Right lobe of liver (tissue), 6 donors: ENCODE measurements at places on chromosomes 13 and 19. TPM values are rescaled to one million over a fixed set of nuclear protein-coding genes. Genes with fewer than 3 reads are reported as not detected.

- no peaks in the 10 kb centered on the region for H3K4me1 ChIP-seq
- H3K27me3 ChIP-seq = no peaks in the 10 kb centered on the region
- H3K27ac ChIP-seq = no peak overlapping the region
- DNase-seq = no peak
These were observed 203.1 kb upstream of the TRPC4 start for GRCh38 chr13:38072696-38073095.

GRCh38 chr13:57640607-57641006 lies 9.1 kb downstream of the PCDH17 start:
- H3K4me3 ChIP-seq = no peak overlapping the region
- no peaks in the 10 kb centered on the region for H3K27me3 ChIP-seq
- DNase-seq = no peak

GRCh38 chr13:42926555-42926954 lies 65.5 kb downstream of the EPSTI1 start:
- H3K27me3 ChIP-seq = no peaks in the 10 kb centered on the region
- H3K36me3 ChIP-seq = no peaks in the 10 kb centered on the region
- H3K4me1 ChIP-seq = no peaks in the 10 kb centered on the region
- no peak overlapping the region for H3K27ac ChIP-seq
- no peak for DNase-seq

- no peak for DNase-seq
- no peak overlapping the region for H3K27ac ChIP-seq
- H3K4me3 ChIP-seq = no peak overlapping the region
- H3K36me3 ChIP-seq = no peaks in the 10 kb centered on the region
- peaks cover 19% of the 10 kb centered on the region for H3K4me1 ChIP-seq
These were observed 215.7 kb downstream of the TEX29 start for GRCh38 chr13:111536075-111536642.

GRCh38 chr19:2856457-2857050 lies 10.6 kb upstream of the ZNF556 start:
- DNase-seq = no peak
- no peaks in the 10 kb centered on the region for H3K4me1 ChIP-seq
- H3K27ac ChIP-seq = no peak overlapping the region
- H3K27me3 ChIP-seq = no peaks in the 10 kb centered on the region

GRCh38 chr13:108775597-108775996 lies 146.2 kb downstream of the MYO16 start:
- no peak overlapping the region for H3K4me3 ChIP-seq
- H3K27ac ChIP-seq = no peak overlapping the region
- H3K27me3 ChIP-seq = no peaks in the 10 kb centered on the region
- no peaks in the 10 kb centered on the region for H3K4me1 ChIP-seq

DNA sequence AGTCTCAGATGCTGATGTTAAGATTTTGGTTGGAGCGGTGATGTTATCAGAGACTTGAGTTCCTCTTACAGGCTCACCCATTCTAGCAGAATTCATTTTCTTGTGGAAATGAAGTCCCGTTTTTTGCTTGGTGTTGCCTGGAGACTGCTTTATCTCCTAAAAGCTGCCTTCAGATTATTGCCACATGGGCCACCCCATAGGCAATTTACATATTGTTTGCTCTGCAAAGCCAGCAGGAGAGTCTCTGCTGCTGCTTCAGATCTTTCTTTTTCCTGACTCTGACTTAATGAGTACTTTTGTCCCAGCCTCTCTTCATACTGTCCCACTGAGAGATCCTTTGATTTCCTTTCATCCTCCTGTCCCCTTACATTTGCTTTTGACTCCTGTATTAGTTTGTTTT lies 114.6 kb downstream of the TDRD3 start:
- no peak overlapping the region for H3K4me3 ChIP-seq
- no peaks in the 10 kb centered on the region for H3K4me1 ChIP-seq
- no peak overlapping the region for H3K27ac ChIP-seq
- H3K27me3 ChIP-seq = no peaks in the 10 kb centered on the region
- no peaks in the 10 kb centered on the region for H3K36me3 ChIP-seq
- no peak for DNase-seq

GRCh38 chr13:104750377-104750776 lies 1684.2 kb upstream of the SLC10A2 start:
- H3K27ac ChIP-seq = no peak overlapping the region
- H3K36me3 ChIP-seq = no peaks in the 10 kb centered on the region
- no peaks in the 10 kb centered on the region for H3K4me1 ChIP-seq

GRCh38 chr13:49649244-49649962 lies 21.1 kb downstream of the ARL11 start:
- no peak overlapping the region for H3K27ac ChIP-seq
- H3K4me1 ChIP-seq = no peaks in the 10 kb centered on the region
- H3K36me3 ChIP-seq = no peaks in the 10 kb centered on the region
- no peak overlapping the region for H3K4me3 ChIP-seq
- DNase-seq = no peak

DNA sequence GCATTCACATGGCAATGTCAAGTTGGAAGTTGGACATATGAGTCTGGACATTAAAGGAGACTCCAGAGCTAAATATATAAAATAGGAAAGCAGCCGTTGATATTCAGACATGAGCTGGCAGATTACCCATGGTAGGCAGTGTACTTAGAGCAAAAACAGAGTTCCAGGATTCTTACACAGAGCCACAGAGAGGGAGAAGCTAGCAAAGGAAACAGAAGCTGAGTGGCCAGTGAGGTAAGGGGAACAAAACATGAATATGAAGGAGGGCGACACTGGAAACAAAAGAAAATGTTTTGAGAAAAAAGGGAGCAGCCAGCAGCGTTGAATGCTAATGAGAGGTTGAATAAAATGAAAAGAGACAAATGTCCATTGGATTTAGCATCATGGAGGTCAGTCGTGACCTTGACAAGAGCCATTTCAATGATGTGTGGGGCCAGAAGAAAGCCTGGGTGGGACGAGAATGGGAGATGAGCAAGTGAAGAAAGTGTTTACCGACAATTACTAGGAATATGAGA lies 198.4 kb downstream of the POU4F1 start:
- H3K27ac ChIP-seq = no peak overlapping the region
- no peak for DNase-seq
- no peaks in the 10 kb centered on the region for H3K4me1 ChIP-seq
- H3K4me3 ChIP-seq = no peak overlapping the region
- H3K27me3 ChIP-seq = no peaks in the 10 kb centered on the region
- no peaks in the 10 kb centered on the region for H3K36me3 ChIP-seq

- no peak for DNase-seq
- H3K27ac ChIP-seq = no peak within 1 kb of the TSS
- no peaks in the 10 kb centered on the region for H3K4me1 ChIP-seq
These were observed at the start of gene GRIN3B for GRCh38 chr19:1000095-1000494. GRIN3B (plus strand) TSS chr19:1000419; CDS start chr19:1000438, 19 bp downstream.

GRCh38 chr13:112443191-112443994 lies 67.2 kb downstream of the SPACA7 start:
- no peaks in the 10 kb centered on the region for H3K4me1 ChIP-seq
- no peak overlapping the region for H3K4me3 ChIP-seq
- H3K27me3 ChIP-seq = no peaks in the 10 kb centered on the region
- DNase-seq = no peak
- no peaks in the 10 kb centered on the region for H3K36me3 ChIP-seq

DNA sequence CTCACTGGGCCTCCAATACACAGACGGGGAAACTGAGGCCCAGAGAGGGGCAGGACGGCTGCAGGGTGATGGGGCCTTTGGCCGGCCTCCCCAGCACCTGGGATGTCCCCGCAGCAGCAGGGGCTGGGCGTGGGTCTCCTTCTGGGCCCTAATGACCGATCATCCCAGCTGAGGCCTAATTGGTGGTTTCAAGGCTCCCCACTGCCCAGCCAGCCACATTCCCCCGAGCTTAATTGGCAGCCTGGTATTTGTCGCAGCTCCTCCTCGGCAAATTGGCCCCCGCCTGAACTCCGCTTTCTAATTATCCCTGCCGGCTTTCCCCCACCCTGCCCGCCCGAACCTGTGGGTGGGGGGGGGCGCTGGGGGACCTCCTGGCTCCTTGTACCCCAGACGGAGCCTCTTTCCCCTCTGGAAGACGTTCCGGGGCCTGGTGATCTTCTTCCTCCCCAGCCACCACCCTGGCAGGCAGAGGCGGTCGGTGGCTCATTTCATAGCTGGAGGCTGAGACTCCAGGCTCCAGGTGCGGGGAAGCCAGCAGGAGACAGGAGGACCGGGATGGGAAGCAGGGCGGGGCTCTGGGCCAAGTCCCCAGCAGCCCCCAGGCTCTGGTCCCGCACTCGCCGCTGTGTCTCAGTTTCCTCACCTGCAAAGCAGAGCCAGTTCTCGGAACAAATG lies 27.2 kb upstream of the WDR18 start:
- H3K4me1 ChIP-seq = no peaks in the 10 kb centered on the region
- H3K27ac ChIP-seq = no peak overlapping the region
- DNase-seq = no peak
- no peak overlapping the region for H3K4me3 ChIP-seq
- no peaks in the 10 kb centered on the region for H3K27me3 ChIP-seq
- no peaks in the 10 kb centered on the region for H3K36me3 ChIP-seq

DNA sequence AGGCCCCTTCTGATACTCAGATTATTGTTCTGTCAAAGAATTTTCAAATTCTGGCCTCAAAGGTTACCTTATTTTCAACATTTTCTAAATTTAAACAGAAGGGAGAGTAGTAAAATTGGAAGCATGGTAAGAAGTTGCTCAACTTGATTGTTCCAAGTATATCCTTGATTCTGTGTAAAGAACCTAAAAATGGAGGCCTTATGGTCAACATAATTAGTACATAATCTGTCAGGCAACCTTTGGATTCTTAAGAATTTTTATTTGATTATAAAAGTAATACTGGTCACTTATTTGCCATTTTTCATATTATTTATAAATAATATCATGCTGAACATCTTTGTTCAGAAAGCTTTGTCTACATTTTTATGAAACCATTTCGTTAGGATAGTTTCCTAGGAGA lies 83.9 kb downstream of the STARD13 start:
- no peak for DNase-seq
- H3K4me1 ChIP-seq = no peaks in the 10 kb centered on the region
- no peaks in the 10 kb centered on the region for H3K36me3 ChIP-seq
- no peak overlapping the region for H3K27ac ChIP-seq
- no peaks in the 10 kb centered on the region for H3K27me3 ChIP-seq

GRCh38 chr19:51375504-51376221 lies 3.2 kb upstream of the NKG7 start:
- H3K27ac ChIP-seq = no peak overlapping the region
- H3K27me3 ChIP-seq = no peaks in the 10 kb centered on the region
- peak; percentile 22 for DNase-seq
- no peak overlapping the region for H3K4me3 ChIP-seq

DNA sequence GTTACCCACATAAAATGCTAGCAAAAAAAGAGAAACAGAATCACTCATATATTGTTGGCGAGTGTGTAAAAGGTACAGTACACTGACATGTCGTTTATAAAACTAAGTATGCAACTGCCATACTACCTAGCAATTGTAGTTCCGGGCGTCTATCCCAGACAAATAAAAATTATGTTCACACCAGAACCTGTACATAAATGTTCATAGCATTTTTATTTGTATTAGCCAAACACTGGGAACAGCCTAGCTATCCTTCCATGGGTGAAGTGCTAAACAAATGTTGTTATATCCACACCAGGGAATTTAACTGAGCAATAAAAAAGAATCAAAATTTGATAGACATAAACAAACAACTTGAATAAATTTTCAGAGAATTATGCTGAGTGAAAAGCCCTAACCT lies 28.9 kb upstream of the POSTN start:
- H3K4me1 ChIP-seq = no peaks in the 10 kb centered on the region
- DNase-seq = no peak
- no peak overlapping the region for H3K27ac ChIP-seq
- H3K36me3 ChIP-seq = no peaks in the 10 kb centered on the region
- no peaks in the 10 kb centered on the region for H3K27me3 ChIP-seq

DNA sequence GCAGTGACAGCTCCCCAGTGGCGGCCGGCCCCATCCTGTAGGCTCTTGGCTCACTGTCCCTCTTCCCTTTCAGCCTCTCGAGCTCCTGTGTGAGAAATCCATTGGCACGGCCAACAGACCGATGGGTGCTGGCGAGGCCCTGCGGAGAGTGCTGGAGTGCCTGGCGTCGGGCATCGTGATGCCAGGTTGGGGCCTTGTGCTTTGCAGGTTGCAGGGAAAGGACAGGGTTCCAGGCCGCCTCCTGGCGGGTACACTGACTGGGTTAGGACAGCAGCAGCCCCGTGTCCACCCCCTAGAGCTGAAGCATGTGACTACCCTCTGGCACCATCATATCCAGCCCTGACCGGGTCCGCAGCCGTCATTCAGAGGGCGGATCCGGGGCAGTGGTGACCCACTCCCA lies 21.5 kb upstream of the QTRT1 start:
- peaks cover 7% of the 10 kb centered on the region for H3K36me3 ChIP-seq
- no peak for DNase-seq
- no peak overlapping the region for H3K4me3 ChIP-seq
- no peaks in the 10 kb centered on the region for H3K4me1 ChIP-seq

- H3K27me3 ChIP-seq = no peaks in the 10 kb centered on the region
- no peak overlapping the region for H3K27ac ChIP-seq
- no peak for DNase-seq
- no peak overlapping the region for H3K4me3 ChIP-seq
- no peaks in the 10 kb centered on the region for H3K36me3 ChIP-seq
These were observed 597.3 kb downstream of the DCT start for GRCh38 chr13:93882086-93882651.

GRCh38 chr13:92251671-92252210 lies 853.3 kb downstream of the GPC5 start:
- no peak overlapping the region for H3K27ac ChIP-seq
- H3K4me3 ChIP-seq = no peak overlapping the region
- no peaks in the 10 kb centered on the region for H3K4me1 ChIP-seq
- DNase-seq = no peak
- H3K36me3 ChIP-seq = no peaks in the 10 kb centered on the region
- no peaks in the 10 kb centered on the region for H3K27me3 ChIP-seq

GRCh38 chr19:292281-292884 lies 1.2 kb upstream of the PLPP2 start:
- peak; percentile 48 for DNase-seq
- no peak overlapping the region for H3K27ac ChIP-seq
- H3K4me1 ChIP-seq = no peaks in the 10 kb centered on the region
- no peak overlapping the region for H3K4me3 ChIP-seq
- H3K36me3 ChIP-seq = no peaks in the 10 kb centered on the region

- H3K27me3 ChIP-seq = no peaks in the 10 kb centered on the region
- H3K4me3 ChIP-seq = no peak overlapping the region
- H3K4me1 ChIP-seq = peaks cover 5% of the 10 kb centered on the region
- no peak overlapping the region for H3K27ac ChIP-seq
- H3K36me3 ChIP-seq = no peaks in the 10 kb centered on the region
These were observed 6.4 kb downstream of the ATP11A start for GRCh38 chr13:112696001-112696868.

- no peak for DNase-seq
- H3K27me3 ChIP-seq = no peaks in the 10 kb centered on the region
- H3K4me1 ChIP-seq = no peaks in the 10 kb centered on the region
- H3K4me3 ChIP-seq = no peak overlapping the region
These were observed 200.3 kb downstream of the DIAPH3 start for GRCh38 chr13:59963383-59963782.

- peaks cover 16% of the 10 kb centered on the region for H3K4me1 ChIP-seq
- DNase-seq = no peak
- H3K4me3 ChIP-seq = no peak overlapping the region
These were observed 130.2 kb upstream of the SPACA7 start for GRCh38 chr13:112245989-112246388.

GRCh38 chr13:106534639-106535551 lies 567 bp downstream of the EFNB2 start:
- peak overlapping the region; percentile 74 for H3K27ac ChIP-seq
- peak overlapping the region; percentile 61 for H3K4me3 ChIP-seq
- no peaks in the 10 kb centered on the region for H3K27me3 ChIP-seq
- H3K4me1 ChIP-seq = peaks cover 21% of the 10 kb centered on the region
- no peak for DNase-seq

CLEC11A gene
- 8.7 TPM for total RNA-seq

SMIM24 gene
- 6.6 TPM for total RNA-seq

APOE gene
- total RNA-seq = 3,480 TPM

ZNF627 gene
- 4.3 TPM for total RNA-seq

FAM98C gene
- total RNA-seq = 7.6 TPM

TSHZ3 gene
- total RNA-seq = 1.2 TPM

ZNF724 gene
- total RNA-seq = 0.68 TPM

DNM2 gene
- 54.0 TPM for total RNA-seq

SPACA4 gene
- total RNA-seq = not detected

PSG3 gene
- total RNA-seq = not detected

CGB3 gene
- not detected for total RNA-seq
